ENCODE measurements at places on chromosomes 4 and X.

- no peak for DNase-seq
These were observed 3.3 kb downstream of the SH3BP2 start for GRCh38 chr4:2795893-2796848.

DNA sequence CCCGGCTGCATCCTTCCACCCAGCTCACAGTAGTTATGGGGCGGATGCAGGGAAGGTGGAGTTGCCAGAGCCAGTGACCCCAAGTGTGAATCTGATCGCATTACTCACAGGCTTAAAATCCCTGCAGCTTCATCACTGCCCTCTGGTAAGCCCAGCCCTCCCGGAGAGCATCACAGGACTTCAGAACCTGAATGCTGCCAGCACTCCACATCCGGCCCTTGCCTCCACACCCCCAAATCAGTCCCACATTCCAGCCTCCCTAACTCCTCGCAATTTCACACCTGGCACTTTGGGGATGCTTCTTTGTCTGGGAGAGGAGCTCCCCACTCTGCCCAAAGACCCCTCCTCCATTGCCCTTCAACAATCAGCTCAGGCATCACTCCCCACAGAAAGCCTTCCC is 15.6 kb downstream of the RASL11B start:
- no peak for DNase-seq

DNA sequence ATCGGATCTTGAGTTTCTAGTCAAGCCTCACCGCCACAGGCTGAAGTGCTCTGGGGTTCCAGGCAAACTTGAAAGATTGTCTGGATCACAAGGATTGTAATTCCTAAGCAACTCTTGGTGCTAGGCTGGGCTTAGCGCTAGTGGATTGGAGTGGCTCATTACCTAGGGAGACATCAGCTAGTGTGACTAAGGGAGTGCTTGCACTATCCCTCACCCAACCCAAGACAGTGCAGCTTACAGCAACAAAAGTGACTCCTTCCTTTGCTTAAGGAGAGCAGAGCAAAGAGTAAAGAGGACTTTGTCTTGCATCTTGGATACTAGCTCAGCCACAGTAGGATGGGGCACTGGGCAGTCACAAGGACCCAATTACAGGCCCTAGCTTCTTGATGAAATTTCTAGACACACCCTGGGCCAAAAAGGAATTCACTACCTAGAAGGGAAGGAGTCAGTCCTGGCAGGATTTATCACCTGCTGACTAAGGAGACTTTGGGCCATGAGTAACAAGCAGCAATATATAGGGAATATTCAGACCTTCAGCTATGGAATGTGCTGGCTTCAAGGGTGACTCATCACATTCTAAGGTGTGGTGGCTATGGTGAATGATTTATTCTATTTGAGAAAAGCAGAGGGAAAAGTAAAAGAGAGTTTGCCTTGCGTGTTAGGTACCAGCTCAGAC is 1212.4 kb downstream of the PCDH18 start:
- DNase-seq, result no peak

DNA sequence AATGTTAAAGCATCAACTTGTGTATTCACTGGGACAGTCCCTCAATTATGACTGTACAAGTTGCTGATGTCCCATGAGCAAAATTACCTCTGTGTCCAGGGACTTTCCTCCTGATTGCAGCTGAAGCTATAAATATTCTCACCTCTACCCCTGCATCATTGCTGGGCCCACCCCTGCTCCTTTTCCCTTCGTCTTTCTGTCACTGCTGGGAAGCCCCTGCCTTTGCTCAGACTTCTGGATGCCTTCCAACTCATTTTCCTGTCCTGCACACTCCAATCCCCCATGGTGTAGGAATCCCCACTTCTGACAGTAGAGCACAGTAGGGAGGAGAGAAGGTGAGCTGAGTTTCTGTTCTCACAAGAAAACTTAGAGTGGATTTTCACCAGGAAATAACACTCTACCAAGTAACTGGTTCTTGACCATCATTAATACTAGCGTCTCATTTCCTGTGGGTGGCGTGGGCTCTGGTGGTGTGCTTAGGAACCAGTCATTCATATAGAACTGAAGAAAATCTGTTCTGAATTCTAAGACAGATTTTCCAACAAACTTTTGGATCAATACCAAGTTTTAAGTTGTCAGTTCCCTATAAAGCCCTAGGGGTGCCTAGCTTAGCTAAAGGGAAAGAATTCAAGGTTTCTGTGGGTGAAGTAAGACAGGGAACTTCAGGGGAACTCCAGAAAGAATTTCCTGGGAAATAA is 136.2 kb upstream of the MED14 start:
- no peak for DNase-seq

GRCh38 chr4:110106931-110107296 is 91.5 kb downstream of the ELOVL6 start:
- no peak for DNase-seq

DNA sequence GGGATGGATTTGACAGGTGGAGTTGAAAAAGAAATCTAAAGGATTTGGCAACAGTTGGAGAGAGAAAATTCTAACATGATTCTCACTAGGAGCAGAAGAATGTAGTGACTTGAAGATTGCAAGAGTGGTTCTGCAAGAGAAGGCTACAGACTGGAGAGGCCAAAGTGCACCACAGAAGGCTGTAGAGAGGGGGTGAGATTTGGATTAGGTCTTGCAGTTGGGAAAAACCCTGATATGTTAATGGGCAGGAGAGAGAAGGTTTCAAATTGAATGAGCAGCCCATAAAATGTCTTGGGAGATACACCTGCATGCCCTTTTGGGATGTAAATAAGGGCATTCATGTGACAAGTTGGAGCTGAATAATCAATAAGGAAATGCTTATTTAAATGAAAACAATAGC is 14.7 kb upstream of the VEGFD start:
- DNase-seq, result no peak

GRCh38 chr4:121978172-121978516 is 26.3 kb upstream of the TRPC3 start:
- DNase-seq, result no peak

DNA sequence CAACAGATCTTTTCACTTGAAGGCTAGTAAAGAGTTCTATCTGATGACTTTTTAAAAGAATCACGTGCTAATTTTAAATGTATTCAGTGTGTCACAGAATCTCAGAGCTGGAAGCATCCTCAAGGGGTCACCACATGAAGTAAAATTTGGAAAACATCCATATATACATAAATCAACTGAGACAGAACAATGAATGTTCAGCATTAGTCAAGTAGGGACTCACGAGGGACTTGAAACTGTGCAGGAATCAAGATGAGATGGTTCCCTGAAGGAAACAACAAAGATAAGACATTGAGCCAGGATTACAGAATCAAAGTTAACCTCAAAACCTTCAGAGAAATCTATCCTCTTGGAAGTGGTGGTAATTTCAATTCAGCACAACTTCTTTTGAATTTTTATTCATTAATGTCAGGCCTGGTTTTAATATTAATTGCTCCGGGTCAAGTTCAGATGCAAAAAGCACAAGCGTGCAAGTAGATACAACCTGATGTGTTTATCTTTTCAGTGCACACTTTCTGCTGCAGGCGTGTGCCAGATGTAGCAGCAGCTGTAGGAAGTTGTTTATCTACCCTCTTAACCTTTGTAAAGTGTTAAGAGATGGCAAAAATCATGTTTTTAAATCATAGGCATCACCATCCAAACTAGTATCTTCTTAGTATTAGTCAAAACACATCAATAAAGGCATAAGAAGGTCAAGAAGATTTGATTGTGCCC is 87.7 kb upstream of the SRD5A3 start:
- no peak for DNase-seq

DNA sequence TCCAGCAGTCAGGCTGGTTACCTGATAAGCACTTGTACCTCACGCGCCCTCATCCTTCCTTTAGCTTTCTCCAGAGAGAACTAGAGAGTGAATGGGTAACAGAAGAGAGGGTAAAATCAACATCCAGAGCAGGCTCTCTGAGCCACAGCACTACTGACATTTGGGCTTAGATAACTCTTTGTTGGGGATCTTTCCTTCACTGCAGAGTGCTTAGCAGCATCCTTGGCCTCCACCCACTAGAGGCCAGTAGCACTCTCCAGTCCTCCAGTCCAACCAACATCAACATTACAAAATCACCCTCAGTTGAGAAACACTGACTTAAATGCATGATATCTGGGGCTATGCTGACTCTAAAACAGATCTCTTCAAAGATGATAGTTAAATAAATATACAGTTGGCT is 220.7 kb downstream of the TACR3 start:
- DNase-seq, result no peak

DNA sequence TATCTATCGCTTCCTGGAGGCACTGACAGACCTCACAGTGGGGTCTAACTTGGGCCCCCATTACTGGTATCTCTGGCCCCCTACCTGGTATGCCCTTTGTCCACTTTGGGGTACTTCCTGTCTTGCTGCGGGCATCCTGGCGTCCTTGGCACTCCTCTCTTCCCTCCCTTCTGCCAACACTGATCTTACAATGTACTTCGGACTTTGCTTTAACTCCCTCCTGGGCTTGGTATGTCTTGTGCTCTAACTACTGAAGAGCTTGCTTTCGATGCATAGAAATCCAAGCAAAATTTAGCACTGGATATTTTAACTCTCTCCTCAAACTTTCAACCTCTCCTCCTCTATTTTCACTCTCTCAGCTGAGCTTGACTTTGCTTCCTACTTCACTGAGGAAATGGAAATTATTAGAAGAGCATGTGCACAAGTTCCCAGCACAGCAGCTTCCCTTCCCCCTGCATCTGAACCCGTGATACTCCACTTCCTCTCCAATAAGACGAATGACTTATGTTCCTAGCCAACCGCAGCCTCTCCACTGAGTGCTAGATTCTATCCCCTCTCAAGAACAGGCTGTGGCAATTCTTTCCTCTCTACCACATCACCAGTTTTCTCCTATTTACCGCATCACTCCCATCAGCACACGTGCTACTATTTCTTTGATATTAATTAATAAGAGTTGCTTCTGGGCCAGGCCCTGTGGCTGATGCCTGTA is 52.9 kb downstream of the SUPT20HL2 start:
- no peak for DNase-seq

GRCh38 chr4:74283614-74284013 is 24.7 kb upstream of the EPGN start:
- DNase-seq, result no peak

- DNase-seq, result no peak
These were observed 47.6 kb downstream of the FSTL5 start for GRCh38 chr4:162116095-162116779.

DNA sequence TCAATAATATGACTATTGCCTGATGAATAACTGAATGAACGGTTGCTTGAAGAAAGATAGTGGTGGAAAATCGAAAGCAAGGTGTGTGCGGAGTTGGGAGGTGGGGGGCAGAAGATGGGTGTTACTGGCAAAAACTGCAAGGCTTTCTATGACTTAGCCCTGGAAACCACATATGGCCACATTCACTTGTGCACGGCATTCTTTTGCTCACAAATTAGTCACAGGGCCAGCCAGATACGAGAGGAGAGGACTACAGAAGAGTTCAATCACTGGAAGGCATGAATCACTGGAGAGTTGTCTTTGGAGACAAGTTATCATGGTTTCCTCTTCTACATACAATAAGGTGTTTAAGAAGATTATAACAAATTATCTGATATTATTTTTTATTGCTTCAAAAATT is 626.5 kb upstream of the CPEB2 start:
- no peak for DNase-seq

- DNase-seq, result no peak
These were observed 61.6 kb upstream of the NOCT start for GRCh38 chr4:138953961-138954371.

- no peak for DNase-seq
These were observed 1.1 kb downstream of the FBXL5 start for GRCh38 chr4:15653864-15654592.

GRCh38 chrX:47683184-47683828 is 24.3 kb upstream of the UXT start:
- no peak for DNase-seq

GRCh38 chr4:167989815-167990214 is 102.5 kb upstream of the ANXA10 start:
- DNase-seq, result no peak

- DNase-seq, result no peak
These were observed 15.3 kb downstream of the BMX start for GRCh38 chrX:15515931-15516330.

GRCh38 chr4:100968046-100968445 is 379.3 kb downstream of the PPP3CA start:
- no peak for DNase-seq

- no peak for DNase-seq
These were observed 1.2 kb upstream of the IDS start for GRCh38 chrX:149506349-149506748.

DNA sequence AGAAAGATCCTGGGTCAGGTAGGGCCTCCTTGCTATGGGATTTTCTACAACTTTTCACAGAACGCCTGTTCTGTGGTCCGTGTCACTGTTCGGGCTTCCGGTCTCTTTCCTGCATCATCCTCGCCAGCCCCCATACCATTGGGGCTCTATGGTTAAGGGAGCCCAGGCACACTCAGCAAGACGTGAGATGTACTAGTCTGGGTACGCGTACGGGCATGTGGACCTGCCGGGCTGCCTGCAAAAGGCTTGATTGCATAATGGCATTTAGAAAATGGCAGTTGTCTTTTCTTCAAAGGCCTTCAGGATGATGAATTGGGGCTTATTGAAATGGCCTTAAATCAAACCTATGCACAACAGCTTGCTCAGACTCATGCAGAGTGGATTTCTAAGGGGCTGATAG is 86.7 kb downstream of the CNGA2 start:
- DNase-seq, result no peak

DNA sequence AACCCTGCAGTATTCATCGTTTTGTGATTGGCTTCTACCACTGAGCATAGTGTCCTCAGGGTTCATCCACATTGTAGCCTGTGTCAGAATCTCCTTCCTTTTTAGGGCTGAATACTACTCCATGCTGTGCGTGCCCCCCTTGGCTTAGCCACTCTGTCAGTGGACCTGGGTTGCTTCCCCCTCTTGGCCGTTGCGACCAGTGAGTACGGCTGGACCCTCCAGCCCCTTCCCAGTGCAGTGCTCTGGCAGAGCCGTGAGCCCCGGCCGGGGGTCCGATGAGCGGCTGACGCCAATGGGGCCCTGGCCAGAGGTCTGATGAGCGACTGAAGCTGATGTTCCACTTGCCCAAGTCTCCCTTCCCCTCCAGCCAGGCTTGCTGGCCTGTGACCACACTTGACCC is 6.9 kb downstream of the BLOC1S4 start:
- DNase-seq, result no peak

DNA sequence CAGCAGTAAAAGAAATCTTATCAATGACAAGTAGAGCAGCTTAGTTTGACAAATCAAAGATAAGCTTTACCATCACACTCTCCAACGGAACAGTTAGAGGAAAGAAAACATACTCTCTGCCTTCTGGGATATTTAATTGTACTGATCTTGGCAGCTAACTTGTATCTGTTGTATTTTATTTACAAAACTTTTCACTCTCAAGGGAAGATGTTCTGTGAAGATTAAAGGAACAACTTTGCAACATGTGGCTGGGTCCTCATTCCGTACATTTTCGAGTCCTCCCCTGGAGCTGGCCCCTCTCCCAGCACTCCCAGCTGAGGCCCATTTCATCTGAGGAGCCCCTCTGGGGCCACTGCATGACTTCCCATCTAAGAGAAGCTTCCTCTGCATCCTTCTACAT is 74.4 kb downstream of the RPS3A start:
- no peak for DNase-seq

- DNase-seq, result no peak
These were observed 67.1 kb downstream of the PGRMC2 start for GRCh38 chr4:128220286-128221235.

- no peak for DNase-seq
These were observed 1146.0 kb downstream of the NLGN4X start for GRCh38 chrX:5082705-5083104.

GRCh38 chr4:105472871-105473323 is 965 bp downstream of the PPA2 start:
- DNase-seq, result no peak
